Activated CD4-positive, alpha-beta memory T cell treated with anti-CD3 and anti-CD28 coated beads, Interleukin-2, amount 10 ng/mL, durations not matched to agents 7 days and 5 days (primary cell): ENCODE measurements at places on chromosomes 5 and 9.

DNA sequence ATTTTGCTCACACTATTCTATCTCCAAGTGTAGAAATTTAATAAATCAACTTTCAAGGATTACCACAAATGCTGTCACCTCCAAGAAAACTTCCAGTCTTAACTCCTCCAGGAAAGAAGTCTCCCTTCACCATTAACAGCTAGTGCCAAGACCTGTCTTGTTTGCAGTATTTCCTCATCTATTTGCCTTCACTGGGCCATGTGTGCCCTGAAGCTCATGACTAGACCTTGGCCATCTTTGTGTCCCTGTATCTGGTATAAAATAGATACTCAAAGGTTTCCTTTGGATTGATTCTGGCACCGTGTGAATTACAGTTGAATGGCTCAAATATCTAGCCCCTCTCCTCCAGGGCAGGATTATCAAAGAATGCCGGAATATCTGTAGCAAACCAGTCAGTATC lies 346.7 kb upstream of the KLF4 start:
- no peaks in the 10 kb centered on the region for H3K4me1 ChIP-seq
- no peak overlapping the region for H3K27ac ChIP-seq
- DNase-seq = no peak
- no peak overlapping the region for H3K4me3 ChIP-seq
- no peaks in the 10 kb centered on the region for H3K36me3 ChIP-seq

DNA sequence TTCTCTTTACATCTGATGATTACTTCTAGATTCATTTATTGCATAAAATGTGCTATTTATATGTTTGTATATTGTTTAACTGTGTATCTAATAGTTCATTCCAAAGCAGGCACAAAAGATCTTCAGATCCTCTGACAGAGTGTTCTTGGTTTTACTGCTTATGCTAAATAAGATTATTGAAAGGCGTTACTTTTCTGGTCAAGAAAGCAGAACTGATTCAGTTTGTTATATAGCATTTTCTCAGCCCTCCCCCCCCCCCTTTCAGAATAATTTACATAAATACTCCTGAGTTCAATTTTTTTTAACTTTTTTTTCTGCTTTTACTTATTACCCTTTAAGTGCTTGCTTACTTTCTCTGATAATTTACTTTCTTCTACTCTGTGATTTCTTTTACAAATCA lies 15.4 kb downstream of the CDC42SE2 start:
- peak overlapping the region; percentile 47 for H3K4me3 ChIP-seq
- DNase-seq = no peak
- peaks cover 91% of the 10 kb centered on the region for H3K4me1 ChIP-seq
- H3K36me3 ChIP-seq = peaks cover 58% of the 10 kb centered on the region
- no peaks in the 10 kb centered on the region for H3K27me3 ChIP-seq

- H3K27me3 ChIP-seq = no peaks in the 10 kb centered on the region
- H3K4me3 ChIP-seq = no peak overlapping the region
- H3K27ac ChIP-seq = no peak overlapping the region
- H3K36me3 ChIP-seq = peaks cover 90% of the 10 kb centered on the region
- no peak for DNase-seq
Observed at GRCh38 chr5:80161165-80161564, 94.7 kb downstream of the SERINC5 start.

DNA sequence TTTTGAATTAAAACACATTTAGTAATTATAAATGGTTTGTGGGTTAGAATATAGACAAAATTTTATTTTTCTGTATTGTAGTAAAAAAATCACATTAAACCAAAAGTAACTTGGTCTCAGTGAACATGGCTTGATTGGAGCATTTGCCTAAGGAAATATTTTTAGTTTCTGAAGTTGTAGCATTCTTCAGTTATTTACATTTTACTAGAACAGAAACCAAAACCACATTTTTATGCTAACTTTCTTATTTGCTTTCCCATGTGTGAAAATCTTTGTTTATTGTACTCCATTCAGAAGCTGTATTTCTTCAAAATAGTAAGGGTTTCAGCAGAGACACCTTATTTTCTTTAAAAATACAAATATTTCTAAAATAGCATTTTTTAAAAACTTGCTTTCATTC lies 129.9 kb downstream of the SGCD start:
- peaks cover 10% of the 10 kb centered on the region for H3K27me3 ChIP-seq
- DNase-seq = no peak
- no peaks in the 10 kb centered on the region for H3K36me3 ChIP-seq

- H3K27me3 ChIP-seq = peaks cover 5% of the 10 kb centered on the region
- H3K4me3 ChIP-seq = no peak overlapping the region
- H3K4me1 ChIP-seq = peaks cover 14% of the 10 kb centered on the region
- H3K27ac ChIP-seq = no peak overlapping the region
Observed at GRCh38 chr5:113336975-113337374, 97.8 kb downstream of the TSSK1B start.

DNA sequence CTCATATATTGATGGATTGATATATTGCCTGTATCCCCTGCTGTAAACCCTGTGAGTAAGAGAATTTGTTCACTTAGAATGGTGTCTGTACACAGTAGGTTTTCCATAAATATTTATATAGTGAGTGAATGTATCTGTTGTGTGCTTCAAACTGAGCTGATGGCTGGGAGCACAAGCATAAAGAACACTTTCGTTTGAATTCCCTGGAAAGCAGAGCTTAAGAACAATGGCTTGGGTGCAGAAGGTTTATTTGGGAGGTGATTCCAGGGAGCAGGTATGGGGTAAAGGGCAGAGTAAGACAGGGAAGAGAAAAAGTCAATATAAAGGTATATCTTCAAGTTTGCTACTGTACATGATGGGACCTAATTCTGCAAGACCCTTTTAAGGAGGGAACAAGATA lies 190.9 kb upstream of the TRIM32 start:
- no peak for DNase-seq
- no peaks in the 10 kb centered on the region for H3K27me3 ChIP-seq
- no peak overlapping the region for H3K27ac ChIP-seq
- H3K4me1 ChIP-seq = no peaks in the 10 kb centered on the region
- no peak overlapping the region for H3K4me3 ChIP-seq

GRCh38 chr5:66364186-66364585 lies 220.1 kb downstream of the SREK1 start:
- no peak overlapping the region for H3K4me3 ChIP-seq
- H3K4me1 ChIP-seq = no peaks in the 10 kb centered on the region
- H3K27me3 ChIP-seq = peaks cover 12% of the 10 kb centered on the region
- no peaks in the 10 kb centered on the region for H3K36me3 ChIP-seq
- no peak for DNase-seq

GRCh38 chr5:174571662-174572397 lies 152.6 kb upstream of the MSX2 start:
- H3K4me3 ChIP-seq = no peak overlapping the region
- no peak for DNase-seq
- H3K27ac ChIP-seq = no peak overlapping the region

DNA sequence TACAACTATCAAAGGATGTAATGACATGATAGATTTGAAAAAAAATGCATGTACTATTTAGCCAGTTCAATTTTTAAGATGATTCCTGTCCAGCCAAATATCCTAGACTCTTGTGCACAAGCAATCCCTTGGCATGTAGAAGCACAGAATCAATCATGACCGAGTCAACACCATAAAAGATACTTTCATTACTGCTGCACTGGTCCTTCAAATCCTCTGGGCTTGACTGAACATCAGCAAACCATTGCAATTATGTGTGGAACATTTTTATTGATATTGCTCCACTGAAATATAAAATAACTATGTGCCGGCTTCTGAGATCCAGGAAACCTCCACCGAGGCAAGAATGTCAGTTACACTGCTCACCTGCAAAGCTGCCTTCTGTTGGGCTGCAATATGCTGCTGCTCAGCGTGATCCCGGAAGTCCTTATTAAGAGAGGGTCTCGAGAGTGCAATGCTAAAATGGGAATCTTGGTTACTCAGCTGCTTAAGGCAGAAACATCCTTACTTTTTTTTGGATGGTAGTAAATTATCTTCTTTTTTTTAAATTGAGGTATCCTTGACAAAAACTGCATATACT lies 28.7 kb downstream of the INIP start:
- no peaks in the 10 kb centered on the region for H3K27me3 ChIP-seq
- H3K36me3 ChIP-seq = peaks cover 68% of the 10 kb centered on the region
- H3K4me3 ChIP-seq = no peak overlapping the region
- no peak for DNase-seq

DNA sequence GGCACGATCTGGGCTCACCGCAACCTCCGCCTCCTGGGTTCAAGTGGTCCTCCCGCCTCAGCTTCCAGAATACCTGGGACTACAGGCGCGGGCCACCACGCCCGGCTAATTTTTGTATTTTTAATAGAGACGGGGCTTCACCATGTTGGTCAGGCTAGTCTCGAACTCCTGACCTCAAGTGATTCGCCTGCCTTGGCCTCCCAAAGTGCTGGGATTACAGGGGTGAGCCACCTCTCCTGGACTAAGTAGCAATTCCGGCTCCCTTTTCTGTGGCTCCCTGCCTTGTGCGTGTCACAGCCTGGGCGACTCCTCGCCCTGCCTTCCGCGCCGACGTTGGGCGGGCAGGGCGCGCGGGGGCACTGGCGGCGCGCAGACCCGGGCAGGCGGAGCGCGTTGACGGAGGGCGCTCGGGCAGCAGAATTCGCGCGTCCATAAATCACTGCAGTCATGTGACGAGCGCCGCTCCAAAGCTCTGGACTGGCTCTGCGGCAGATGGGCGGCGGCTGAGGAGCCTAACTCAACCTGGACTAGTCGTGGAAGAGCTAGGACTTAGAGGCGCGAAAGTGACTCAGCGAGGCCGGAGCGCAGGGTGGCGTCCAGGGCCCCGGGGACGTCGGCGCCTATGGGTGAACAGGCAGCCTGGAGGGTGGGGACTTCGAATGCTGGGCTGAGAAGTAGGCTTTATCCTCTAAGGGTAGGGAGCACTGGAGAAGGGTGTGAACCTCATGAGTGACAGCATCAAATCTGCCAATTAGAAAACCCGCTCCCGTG lies 1.4 kb upstream of the CIZ1 start:
- peak; percentile 64 for DNase-seq
- peaks cover 43% of the 10 kb centered on the region for H3K4me1 ChIP-seq
- H3K27me3 ChIP-seq = no peaks in the 10 kb centered on the region
- H3K27ac ChIP-seq = no peak overlapping the region
- peak overlapping the region; percentile 51 for H3K4me3 ChIP-seq
- peaks cover 18% of the 10 kb centered on the region for H3K36me3 ChIP-seq

DNA sequence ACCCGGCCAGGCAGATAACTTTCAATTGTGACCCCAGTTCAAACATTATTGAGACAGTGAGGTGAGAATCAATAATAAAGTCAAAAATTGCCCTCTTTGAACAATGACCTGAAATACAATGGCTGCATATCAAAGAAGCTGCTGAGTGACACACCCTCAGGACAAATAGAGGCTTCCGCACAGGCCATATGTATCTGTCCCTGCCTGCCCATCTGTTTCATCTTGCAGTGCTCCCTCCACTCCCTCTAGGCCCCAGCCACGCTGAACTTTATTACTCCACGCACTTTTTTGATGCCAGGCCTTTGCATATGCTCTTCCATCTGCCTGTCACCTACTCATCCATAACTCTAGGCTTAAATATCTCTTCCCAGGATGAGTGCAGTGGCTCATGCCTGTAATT lies 15.9 kb upstream of the PFDN1 start:
- H3K27me3 ChIP-seq = no peaks in the 10 kb centered on the region
- no peak overlapping the region for H3K4me3 ChIP-seq
- H3K27ac ChIP-seq = no peak overlapping the region
- H3K4me1 ChIP-seq = peaks cover 2% of the 10 kb centered on the region
- DNase-seq = no peak
- peaks cover 4% of the 10 kb centered on the region for H3K36me3 ChIP-seq

DNA sequence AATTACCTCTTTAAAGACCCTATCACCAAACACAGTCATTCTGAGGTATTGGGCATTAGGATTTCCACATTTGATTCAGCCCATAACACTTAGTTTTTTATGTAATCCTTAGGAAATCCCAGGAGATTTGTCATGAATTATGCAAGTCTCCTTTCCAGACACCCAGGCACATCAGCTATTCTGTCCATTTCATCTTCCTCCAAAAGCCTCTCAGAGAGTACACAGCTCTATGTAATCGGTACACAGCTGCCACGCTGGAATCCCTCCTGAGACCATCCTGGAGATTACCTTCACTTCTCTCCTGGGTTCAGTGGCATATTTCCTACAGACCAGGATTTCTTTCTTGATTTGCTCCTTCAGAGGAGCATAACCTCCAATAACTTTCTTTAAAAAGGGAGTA lies 2309.8 kb upstream of the WWC1 start:
- no peak overlapping the region for H3K27ac ChIP-seq
- no peaks in the 10 kb centered on the region for H3K4me1 ChIP-seq
- no peak for DNase-seq
- H3K36me3 ChIP-seq = no peaks in the 10 kb centered on the region

GRCh38 chr9:129624947-129625346 lies 1.0 kb upstream of the NTMT1 start:
- DNase-seq = peak; percentile 40
- H3K27me3 ChIP-seq = peaks cover 14% of the 10 kb centered on the region
- peaks cover 50% of the 10 kb centered on the region for H3K4me1 ChIP-seq
- H3K4me3 ChIP-seq = peak overlapping the region; percentile 81
- H3K36me3 ChIP-seq = peaks cover 12% of the 10 kb centered on the region
- peak overlapping the region; percentile 88 for H3K27ac ChIP-seq

GRCh38 chr9:93138171-93138764 lies 4.2 kb upstream of the NINJ1 start:
- H3K4me1 ChIP-seq = peaks cover 37% of the 10 kb centered on the region
- no peak for DNase-seq
- H3K27me3 ChIP-seq = no peaks in the 10 kb centered on the region

DNA sequence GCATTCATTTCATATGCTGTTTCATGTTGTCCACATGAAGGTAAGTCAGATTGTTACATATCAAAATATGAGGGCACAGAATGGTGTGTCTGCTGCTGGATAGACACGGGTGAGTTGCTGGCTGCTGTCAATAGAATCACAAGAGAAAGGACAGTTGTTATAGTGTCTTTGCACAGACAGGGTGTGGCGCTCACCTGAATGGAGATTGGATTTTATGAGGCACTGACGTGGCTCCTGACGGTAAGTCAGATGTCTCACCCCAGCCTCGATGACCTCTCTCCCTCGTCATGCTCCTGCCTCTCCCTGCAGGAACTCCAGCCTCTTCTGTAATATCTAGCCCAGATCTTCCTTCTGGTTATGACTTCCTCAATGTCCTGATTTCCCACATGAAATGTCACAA lies 75.4 kb upstream of the SELENOP start:
- H3K4me3 ChIP-seq = no peak overlapping the region
- no peaks in the 10 kb centered on the region for H3K4me1 ChIP-seq
- no peak for DNase-seq
- no peaks in the 10 kb centered on the region for H3K36me3 ChIP-seq

DNA sequence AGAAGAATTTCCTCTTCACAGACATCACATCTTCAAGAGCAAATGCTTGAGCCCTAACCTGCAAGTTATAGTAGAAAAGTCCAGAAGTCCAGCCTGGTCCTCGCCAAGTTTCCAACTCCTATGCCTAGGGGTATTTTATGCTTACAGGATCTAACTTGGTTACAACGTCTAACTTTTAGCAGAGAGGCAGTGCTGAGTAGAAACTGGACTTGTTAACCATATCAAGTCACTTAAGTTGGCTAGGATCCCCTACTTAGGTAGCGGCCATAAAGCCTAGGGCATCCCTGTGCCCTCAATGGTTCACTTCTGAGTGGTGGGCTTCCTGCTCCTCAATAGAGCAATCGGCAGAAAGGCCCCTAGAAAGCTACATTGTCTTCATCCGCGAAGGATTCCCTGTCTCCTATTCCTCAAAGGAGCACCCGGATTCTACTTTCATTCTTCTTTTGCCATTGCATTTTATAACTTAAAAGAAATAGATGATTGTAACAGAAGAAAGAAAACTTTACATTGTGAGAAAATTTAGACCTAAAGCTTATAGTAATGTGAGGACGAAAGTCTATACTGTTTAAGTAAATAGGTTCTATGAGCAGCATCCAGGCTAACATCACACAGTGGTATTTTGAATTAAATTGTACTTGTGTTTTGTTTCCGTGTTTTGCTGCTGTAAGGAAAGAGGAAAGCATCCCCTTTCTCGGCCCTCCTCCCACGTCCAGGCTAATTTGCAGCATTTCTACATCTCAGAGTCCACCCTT lies 1.3 kb upstream of the MTAP start:
- H3K27me3 ChIP-seq = peaks cover 41% of the 10 kb centered on the region
- no peak for DNase-seq
- peaks cover 41% of the 10 kb centered on the region for H3K4me1 ChIP-seq
- H3K27ac ChIP-seq = no peak overlapping the region
